ENCODE measurements at places on chromosomes 7 and 10. TPM values are rescaled to one million over a fixed set of nuclear protein-coding genes. Genes with fewer than 3 reads are reported as not detected.

SPDYE2 gene
- total RNA-seq, result not detected

SPDYE1 gene
- not detected for total RNA-seq

FKBP9 gene
- 0.14 TPM for total RNA-seq

STEAP4 gene
- total RNA-seq, result not detected

PLOD3 gene
- 19.5 TPM for total RNA-seq

ODAD2 gene
- total RNA-seq, result 0.62 TPM

Measured in activated naive CD8-positive, alpha-beta T cell treated with anti-CD3 and anti-CD28 coated beads for 36 hours (primary cell).